ENCODE measurements at places on chromosomes 7 and 10.

- DNase-seq = no peak
These were observed 111.9 kb upstream of the RHEB start for GRCh38 chr7:151631570-151631952.

DNA sequence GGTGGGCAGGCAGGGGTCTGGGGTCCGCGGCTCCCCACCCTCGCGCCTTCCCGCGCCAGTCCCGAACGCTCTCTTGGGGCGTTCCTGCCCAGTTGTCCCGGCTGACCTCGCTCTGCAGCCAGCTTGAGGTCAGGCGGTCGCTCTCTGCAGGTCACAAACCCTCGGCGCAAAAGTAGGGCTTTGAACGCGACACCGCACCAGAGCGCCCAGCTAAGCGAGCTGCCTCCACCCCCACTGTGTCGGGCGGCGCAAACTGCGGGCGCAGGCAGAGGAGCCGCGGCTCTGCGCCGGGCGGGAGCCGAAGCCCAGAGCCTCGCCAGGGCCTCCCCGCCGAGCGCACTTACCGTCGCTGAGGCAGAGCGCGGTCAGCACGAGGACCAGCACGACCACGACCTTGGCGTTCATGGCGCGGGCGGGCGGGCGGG, 284 bp downstream of the CXCL12 start:
- no peak for DNase-seq

DNA sequence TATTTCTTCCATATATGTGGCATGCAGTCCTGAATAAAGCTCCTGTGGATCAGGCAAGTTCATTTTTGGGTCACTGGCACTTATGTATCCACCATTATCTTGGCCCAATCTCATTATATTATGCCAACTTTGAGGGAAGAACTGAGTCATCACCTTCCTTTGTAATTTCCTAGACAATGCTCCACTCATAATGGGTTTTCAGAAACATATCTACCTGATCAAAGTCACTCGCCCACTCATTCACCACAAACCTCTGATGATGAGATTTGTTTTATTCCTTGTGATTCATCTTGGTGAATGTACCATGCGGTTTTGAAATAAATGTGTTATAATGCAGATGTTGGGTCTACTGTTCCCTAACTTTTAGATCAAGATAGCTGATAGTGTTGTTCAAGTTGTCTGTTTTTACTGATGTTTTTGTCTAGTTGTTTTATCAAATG, 525.8 kb downstream of the KIF20B start:
- no peak for DNase-seq

DNA sequence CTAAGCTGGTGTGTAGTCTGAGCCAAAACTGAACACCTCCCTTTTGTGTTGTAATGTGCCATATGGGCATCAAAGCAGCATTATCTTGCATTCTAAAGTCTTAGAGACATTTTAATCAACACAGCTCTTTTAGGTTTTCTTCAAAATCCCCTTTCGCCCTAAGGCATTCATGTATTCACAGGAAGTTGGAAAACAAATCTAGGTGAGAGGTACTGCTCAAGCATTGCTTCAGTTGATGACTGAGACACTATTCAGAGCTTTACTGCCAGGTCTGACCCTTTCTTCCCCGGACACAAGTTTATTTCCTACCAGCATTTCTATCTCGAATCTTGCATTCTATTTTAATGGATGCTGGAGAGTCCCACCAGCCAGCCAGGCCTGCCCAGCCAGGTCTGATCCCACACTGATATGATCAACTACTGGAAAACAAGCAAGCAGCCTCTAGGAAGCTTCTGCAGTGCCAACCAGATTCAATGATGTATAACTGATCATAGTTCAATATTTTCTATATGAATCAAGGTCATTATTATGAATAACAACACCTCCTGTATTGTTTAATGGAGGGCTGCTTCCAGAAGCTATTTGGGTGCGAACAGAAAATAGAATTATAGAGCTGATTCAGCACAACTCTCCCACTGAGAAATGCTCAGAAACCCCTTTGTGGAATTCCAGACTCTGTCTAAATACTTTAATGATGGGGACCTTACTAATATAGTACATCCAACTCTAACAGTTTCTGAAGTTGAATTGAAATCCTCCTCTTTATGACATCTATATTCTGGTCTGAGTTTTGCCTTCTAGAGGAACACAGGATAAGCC, 4.0 kb upstream of the BRAF start:
- no peak for DNase-seq

GRCh38 chr7:34718867-34719266, 60.8 kb downstream of the NPSR1 start:
- no peak for DNase-seq

DNA sequence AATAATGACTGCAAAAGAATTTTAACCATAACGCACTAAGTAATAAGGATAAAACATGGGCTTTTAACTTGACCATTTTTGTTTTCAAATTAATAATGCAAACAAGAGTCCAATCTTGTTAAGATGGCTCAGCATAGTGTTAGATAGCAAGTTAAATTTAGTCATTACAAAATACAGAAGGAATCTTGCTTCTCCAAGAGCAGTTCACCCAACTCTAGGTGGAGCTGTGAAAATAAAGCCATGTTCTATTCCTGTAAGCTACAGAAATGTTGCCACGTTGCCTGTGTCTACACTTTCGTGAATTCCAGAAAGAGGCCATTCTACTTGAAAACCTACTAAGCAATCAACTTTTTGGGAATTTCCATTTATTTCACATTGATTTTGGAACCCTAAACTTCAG, 191.9 kb downstream of the SFMBT2 start:
- DNase-seq = no peak

DNA sequence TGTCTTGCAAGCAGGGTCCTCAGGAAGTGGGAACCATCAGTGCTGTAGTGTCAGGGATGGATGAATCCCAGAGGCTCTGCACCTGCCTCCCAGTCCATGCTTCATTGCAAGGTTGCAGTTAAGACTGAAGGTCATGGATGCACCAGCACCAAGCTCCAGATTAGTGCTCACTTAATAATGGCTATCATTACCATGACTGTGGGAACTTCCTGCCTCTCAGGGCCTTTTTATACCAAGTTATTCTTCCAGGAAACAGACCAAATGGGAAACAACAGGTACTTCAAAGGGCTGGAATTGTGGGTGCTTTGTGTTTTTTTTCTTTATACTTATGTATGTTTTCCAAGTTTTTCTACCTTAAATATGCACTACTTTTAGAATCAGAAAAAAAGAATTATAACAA, 197.7 kb downstream of the CYP26A1 start:
- DNase-seq = no peak

- DNase-seq = no peak
These were observed 493.9 kb upstream of the IGFBP3 start for GRCh38 chr7:46414946-46415345.

DNA sequence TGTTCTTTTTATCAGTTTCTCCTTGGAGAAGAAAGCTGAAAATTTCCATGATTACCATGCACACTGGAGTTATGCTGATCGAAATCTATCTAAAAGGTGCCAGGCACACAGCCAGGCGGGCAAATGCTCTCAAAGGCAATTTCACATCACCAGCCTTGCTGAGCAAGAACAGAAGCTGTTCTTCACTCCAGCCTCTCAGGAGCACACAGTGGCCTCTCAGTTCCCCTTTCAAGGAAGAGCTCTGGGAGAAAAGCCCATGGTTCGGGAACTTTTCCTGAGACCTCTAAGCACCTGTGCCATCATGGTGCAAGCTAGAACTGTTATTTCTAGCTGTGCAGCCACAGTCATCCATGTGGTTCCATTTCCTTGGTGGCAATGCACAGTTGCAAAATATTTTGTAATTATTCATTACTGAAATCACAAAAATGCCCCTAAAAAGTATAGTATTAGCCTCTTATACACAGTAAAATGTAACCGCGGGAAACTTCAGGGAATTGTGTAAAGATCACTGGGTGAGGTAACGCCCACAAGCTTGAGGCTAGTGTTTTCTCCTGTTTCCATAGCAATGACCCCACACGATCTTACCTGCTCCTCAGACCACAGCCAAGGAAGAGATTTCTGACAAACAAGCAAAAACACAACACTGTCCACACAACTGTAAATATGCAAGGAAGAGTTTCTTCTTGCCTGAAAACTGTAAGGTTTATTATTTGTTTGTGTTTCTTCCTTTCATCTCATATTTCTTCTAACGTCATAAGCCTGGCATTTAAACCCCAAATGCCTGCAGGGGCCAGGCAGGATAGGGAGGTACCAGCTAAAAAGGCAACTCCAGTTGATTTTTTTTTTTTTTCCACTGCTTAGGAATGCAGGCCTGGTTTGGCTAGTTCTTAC, 121.2 kb downstream of the FAM107B start:
- DNase-seq = no peak

- no peak for DNase-seq
These were observed 838.6 kb upstream of the SORCS1 start for GRCh38 chr10:108003061-108003460.

DNA sequence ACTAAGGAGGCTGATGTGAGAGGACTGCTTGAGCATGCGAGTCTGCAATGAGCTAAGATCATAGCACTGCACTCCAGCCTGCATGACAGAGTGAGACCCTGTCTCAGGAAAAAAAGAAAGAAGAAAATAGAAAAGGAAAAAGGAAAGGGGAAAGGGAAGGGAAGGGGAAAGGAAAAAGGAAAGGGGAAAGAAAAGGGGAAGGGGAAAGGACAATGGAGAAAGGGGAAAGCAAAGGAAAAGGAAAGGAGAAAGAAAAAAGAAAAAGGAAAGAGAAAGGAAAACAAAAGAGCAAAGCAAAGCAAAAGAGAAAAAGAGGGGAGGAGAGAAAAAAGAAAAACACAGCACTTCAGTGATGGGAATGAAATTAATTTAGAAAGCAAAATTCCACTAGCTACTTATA, 179.3 kb downstream of the SRPK2 start:
- DNase-seq = no peak

DNA sequence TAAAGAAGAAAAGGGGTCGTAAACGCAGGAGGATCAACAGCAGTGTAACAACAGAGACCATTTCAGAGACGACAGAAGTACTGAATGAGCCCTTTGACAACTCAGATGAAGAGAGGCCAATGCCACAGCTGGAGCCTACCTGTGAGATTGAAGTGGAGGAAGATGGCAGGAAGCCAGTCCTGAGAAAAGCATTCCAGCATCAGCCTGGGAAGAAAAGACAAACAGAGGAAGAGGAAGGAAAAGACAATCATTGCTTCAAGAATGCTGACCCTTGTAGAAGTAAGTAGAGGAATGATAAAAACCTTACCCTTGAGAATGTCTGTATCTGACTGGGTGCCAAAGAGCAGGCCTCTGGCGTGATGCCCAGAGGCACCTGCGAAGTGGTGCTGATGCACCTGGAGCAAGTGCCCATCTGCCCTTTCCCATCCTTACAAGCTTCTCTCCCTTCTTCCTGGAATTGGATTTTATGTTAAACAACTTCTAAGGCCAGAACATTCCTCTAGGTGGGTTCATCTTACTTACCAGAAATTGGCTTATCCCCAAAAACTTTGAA, 86.4 kb upstream of the SAMD8 start:
- DNase-seq = no peak
